Pulmonary artery endothelial cell (primary cell): ENCODE measurements at places on chromosomes 7 and 10. TPM values are rescaled to one million over a fixed set of nuclear protein-coding genes. Genes with fewer than 3 reads are reported as not detected.

The ICA1 gene
- total RNA-seq, result 23.8 and 28.8 TPM in 2 replicates

The LIPJ gene
- total RNA-seq, result 0.21 TPM in 1 of 2 replicates, not detected in the other

- no peak for DNase-seq
Observed at GRCh38 chr10:16648366-16648765, 126.7 kb upstream of the C1QL3 start.

- no peak for DNase-seq
Observed at GRCh38 chr7:117424090-117424829, 3.0 kb downstream of the ASZ1 start.

DNA sequence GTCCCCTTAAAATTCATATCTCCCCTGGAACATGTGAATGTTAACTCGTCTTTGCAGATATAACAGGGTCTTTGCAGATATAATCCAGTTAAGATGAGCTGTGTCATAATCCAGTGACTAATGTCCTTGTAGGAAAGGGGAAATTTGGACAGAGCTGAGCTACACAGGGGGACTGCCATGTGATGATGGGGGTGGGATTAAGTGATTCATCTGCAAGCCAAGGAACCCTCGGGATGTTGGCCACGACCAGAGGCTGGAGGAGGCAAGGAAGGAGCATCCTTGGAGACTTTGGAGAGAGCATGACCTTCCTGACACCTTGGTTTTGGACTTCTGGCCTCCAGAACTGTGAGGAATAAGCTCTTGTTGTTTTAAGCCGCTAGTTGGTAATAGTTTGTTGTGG, 153.9 kb upstream of the PCBD1 start:
- DNase-seq, result no peak

- DNase-seq, result no peak
Observed at GRCh38 chr7:136868496-136869000, at the start of gene CHRM2. TSS of gene CHRM2 (plus strand) at chr7:136868652. CDS start at chr7:137014866, 146,214 bp downstream.

DNA sequence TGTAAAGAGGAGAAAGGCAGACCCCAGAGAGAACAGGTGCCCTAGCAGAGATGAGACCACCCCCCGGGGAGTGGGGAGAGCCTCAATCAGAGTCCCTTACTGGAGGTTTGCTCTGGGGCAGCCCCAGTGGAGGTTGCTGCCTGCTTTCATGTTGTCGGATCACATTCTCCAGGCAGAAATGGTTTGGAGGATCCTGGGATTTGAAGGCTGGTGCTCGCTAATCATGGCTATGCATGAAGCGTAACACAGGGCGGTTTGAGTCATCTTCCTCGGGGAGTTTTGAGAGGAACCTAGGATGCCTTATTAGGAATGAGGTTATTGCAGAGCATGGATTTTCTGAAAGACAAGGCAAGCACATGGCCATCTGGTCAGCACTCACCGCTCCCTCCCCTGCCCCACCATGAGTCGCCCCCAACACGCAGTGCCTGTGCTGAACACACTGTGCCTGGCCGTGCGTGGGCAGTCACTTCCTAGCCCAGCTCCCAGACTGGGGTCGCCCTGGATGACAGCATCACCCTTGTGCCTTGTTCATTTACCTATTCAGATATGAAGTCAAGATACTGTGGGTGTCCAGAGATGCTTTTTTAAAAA, 319.9 kb downstream of the DPP6 start:
- no peak for DNase-seq

The OPN4 gene
- total RNA-seq, result not detected in 2 replicates

DNA sequence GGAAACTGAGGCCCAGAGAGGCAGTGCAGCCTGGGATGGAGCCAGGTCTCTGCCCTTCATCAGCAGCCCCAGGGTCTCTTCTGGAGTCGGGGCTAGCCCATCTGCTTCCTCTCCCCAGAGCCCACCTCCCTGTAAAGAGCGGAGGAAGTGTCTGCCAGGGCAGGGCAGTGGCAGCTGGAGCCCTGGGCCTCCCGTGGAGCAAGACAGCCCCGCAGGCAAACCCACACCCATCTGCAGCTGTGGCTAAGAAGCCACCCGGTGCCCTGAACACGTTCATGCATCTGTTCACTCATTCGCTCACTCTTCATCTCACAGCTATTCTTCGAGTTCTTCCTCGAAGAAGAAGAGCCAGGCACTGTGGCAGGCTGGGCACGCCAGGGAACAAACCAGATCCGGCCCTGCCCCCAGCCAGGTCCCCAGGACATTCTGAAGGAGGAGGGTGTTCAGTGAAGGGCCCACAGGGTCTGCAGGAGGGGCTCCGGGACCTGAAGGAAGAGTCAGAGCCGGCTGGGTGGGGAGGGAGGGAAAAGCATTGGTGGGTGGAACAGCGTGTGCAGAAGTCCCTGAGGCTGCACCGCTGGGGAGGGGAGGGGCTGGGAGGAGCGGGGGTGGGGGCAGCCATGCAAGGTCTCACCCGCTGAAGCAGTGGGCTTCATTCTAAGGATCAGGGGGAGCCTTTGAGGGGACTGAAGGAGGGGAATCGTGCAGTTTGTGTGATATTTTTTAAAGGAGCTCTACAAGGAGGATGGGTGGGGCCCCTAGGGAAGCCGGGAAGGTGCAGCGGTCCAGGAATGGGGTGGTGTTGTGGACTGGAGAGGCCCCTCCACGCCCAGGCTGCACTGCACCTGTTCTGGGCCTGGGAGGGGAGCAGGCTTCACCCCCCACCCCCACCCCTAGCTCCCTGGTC, 99.1 kb downstream of the UNCX start:
- no peak for DNase-seq

The RPA3 gene
- total RNA-seq, result 23.5 and 28.0 TPM in 2 replicates

The SFXN2 gene
- 9.1 and 14.1 TPM in 2 replicates for total RNA-seq

DNA sequence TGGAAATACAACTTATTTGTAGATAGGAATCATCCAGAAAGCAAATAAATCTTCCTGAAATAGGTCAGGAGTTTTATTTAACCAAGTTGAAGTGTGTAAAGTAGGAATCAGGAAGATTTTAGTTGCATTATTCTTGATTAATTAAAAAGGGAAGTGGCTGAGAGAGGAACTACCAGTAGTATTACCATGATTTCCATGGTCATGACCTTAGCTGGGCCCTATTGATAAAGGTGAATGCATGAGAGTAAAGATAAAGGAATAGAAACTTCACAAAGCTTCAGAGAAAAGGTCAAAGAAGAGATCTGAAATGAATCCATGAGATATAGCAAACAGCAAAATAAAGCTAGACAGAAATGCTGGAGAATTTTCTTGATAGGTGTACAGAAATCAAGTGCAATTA, 46.2 kb upstream of the DLX6 start:
- DNase-seq, result no peak

The DYNC1I1 gene
- 3.9 and 9.6 TPM in 2 replicates for total RNA-seq

The SLC26A5 gene
- not detected in 2 replicates for total RNA-seq

DNA sequence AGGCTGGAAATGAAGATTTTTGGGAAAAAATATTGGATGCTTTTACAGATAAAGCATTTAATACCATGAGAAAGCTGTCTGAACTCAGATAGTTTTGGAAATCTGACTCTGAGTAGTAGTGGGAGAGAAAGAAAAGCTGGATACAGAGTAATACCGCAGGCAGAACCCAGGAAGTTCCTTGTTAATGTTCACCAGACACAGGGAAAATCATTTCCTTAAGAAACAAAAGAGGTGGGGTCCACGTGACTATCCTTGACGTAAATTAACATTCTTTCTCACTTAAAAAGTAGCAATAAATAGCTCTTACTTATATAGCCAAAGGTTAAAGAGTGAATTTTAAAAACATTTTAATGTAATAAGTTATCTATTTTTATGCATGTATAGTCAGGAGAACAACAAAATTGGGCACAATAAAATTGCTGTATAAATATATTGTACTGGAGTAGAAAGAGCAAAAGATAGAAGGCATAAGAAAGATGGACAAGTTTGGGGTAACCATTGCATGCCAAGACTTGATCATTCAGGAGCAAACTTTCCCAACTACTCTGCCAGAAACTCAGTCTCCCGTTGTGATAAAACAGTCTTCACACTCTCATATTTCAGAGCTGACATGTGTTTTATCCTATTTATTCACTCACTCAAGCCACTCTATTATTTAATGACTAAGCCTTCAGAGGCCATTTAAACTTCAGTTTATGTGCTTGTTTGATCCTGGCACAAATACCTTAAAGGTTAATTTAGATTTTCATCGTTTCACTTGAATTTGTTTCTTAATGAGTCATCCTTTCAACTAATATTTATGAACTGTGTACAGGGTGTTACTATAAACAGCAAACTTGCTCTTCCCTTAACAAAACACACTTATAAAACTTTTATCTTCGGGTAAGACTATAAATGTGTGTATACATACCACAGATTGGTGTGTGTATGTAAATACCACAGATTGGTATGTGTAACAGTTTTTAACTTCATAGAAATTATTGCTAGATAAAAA, 143.1 kb downstream of the GNAI1 start:
- DNase-seq, result peak; percentile 40

GRCh38 chr7:5636914-5637313, 144.5 kb downstream of the RNF216 start:
- DNase-seq, result peak; percentile 57

GRCh38 chr10:25100141-25100540, 74.7 kb upstream of the GPR158 start:
- no peak for DNase-seq

DNA sequence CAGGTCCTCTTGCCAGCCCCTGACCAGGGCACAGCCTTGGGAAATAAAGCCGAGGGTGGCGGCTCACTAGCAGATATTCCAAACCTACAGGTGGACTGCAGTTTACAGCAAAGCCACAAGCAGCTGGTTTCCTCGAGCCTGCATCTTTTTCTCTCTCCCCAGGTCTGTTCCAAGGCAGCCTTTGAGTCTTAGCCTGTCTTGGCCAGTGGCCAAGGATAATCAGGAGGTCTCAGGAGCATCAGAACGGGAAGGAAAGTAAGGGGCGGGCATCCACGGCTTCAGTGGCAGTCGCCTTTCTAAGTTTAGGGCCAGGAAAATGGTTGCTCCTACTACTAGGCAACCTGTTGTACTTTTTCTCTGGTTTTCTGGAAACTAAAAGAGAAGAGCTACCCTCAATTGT, 219.7 kb upstream of the ZMIZ1 start:
- no peak for DNase-seq

GRCh38 chr7:23930312-23930711, 220.3 kb downstream of the STK31 start:
- DNase-seq, result no peak

The CPA1 gene
- total RNA-seq, result not detected in 2 replicates

DNA sequence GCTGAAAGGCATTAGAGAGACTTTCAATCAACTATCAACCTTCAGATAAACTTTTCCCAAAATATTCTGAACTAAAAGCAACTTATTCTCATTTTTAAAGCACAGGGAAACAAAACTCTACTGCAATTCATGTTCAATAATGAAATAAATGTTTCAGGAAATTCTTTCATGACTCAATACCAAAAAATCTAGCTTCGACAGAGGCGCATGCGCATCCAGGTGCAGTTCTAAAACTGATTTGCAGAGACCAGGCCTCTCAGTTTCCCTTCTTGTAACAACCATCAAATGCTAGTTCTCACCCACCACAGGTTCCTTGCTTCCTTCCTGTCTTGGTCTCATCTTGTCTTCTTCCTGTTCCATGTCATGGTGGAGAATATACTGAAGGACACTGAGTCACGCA, 55.3 kb upstream of the NRBF2 start:
- no peak for DNase-seq

- DNase-seq, result no peak
Observed at GRCh38 chr10:118321724-118322575, 20.2 kb downstream of the FAM204A start.

The MRLN gene
- total RNA-seq, result not detected in 2 replicates

DNA sequence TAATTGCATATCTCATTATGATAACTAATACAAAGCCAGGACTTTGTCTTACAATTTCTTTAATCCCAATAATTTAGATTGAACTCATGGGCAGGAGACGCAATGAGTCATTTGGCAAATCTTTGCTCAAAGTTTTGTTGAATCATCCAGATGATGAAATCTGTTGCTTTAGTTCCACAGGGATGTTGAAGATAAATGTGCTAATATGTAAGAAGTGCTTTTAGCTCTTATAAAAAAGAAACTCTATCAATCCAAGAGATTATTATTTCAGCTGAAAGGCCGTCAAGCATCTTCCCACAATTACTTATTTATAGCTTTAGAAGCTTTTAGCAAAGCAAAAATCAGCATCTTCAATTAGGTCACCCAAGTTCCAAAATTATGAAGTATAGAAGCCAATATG, 36.8 kb upstream of the ANK3 start:
- DNase-seq, result no peak

- no peak for DNase-seq
Observed at GRCh38 chr10:44154956-44155355, 229.9 kb downstream of the CXCL12 start.

GRCh38 chr10:131549116-131549515, 237.6 kb upstream of the TCERG1L start:
- DNase-seq, result no peak

The GATA3 gene
- 0.25 and 0.53 TPM in 2 replicates for total RNA-seq

GRCh38 chr7:138833596-138833995, 35.6 kb upstream of the ATP6V0A4 start:
- DNase-seq, result no peak

The ZNRF2 gene
- total RNA-seq, result 4.9 and 8.9 TPM in 2 replicates

The ELMO1 gene
- 33.7 and 41.2 TPM in 2 replicates for total RNA-seq

The NEUROG3 gene
- not detected in 2 replicates for total RNA-seq

- DNase-seq, result no peak
Observed at GRCh38 chr10:62637249-62638061, 167.1 kb upstream of the ADO start.

The ODAD2 gene
- total RNA-seq, result 0.20 and 0.32 TPM in 2 replicates

GRCh38 chr7:72925546-72926120, 738 bp downstream of the POM121 start:
- no peak for DNase-seq

The GPR26 gene
- total RNA-seq, result not detected in 2 replicates

DNA sequence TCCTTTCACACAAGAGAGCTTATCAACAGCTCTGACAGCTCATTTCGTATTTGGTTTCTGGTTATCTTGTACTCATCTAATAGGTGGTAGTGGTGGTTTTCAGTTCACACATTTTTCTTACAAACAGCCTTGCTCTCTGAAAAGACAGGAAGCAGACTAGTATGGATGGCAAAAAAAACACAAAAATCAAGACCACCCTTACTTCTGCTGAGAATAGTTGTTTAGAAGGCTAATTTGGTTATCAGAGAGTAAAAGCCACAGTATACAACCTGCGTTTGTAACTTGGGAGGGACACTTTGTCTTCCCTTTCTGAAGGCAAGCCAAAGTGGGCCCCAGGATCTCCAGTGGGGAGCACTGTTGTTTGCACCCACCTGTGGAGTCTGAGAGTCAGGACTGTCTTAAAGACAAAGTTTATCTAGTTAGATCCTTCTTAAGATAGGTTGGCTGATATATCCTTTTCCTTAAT, 68.0 kb downstream of the PIP4K2A start:
- DNase-seq, result no peak

GRCh38 chr10:100391163-100392002, 44.4 kb downstream of the SCD start:
- no peak for DNase-seq
